H1 (cell line): ENCODE measurements at places on chromosomes 1 and 21.

- H3K27ac ChIP-seq: no peak overlapping the region
- no peaks in the 10 kb centered on the region for H3K36me3 ChIP-seq
- no peak for DNase-seq
- peaks cover 3% of the 10 kb centered on the region; the same call in 1 of the 2 replicates for H3K4me1 ChIP-seq
Measured at GRCh38 chr1:29330856-29331255, 94.5 kb downstream of the PTPRU start.

GRCh38 chr1:203644661-203645510 lies 18.3 kb downstream of the ATP2B4 start:
- peaks cover 3% of the 10 kb centered on the region for H3K4me1 ChIP-seq
- no peak overlapping the region for H3K4me3 ChIP-seq
- no peaks in the 10 kb centered on the region for H3K27me3 ChIP-seq
- no peaks in the 10 kb centered on the region for H3K36me3 ChIP-seq

DNA sequence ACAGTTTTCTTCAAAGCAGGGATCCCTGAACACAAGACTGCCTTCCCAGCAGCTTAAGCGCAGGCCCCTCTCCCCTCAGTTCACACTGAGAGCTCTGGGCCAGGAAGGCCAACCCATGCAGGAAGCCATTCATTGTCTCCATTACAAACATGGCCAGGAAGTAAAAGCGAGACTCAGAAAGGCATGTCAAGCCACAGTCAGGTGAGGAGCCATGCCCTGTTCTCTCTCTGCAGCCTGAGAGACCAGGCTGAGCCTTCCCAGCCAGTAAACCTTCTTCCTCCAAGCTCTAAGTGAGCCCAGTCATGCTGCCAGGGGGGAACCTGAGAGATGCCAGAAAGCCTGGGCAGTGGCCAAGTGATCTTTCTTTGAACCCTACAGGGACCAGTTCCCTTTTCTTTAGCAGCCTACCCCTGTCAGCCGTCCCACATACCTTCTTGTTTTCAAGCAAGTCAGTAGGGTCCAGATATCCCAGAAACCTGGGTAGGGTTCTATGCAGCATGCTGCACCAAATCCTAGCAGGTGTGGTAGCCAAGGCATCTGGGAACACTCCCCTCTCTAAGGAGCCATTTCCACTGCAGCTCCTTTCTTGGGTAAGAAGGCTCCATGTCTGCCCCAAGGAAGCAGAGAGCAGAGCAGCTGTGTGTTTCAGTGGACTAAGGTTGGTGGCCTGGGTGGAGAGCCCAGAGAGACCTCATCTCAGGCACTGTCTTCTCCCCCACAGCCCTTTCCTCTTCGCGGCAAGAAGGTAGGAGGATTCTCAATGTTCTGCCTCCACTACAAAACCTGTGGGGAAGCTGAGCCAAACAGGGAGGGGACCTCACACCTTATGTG lies 977 bp downstream of the TRAF3IP3 start:
- no peaks in the 10 kb centered on the region; the same call in 1 of the 2 replicates for H3K27me3 ChIP-seq
- H3K4me3 ChIP-seq: no peak overlapping the region
- DNase-seq: no peak
- no peak overlapping the region for H3K27ac ChIP-seq

- H3K36me3 ChIP-seq: no peaks in the 10 kb centered on the region
- no peaks in the 10 kb centered on the region for H3K4me1 ChIP-seq
- DNase-seq: no peak
Measured at GRCh38 chr1:115456441-115456961, 118.5 kb upstream of the NGF start.

DNA sequence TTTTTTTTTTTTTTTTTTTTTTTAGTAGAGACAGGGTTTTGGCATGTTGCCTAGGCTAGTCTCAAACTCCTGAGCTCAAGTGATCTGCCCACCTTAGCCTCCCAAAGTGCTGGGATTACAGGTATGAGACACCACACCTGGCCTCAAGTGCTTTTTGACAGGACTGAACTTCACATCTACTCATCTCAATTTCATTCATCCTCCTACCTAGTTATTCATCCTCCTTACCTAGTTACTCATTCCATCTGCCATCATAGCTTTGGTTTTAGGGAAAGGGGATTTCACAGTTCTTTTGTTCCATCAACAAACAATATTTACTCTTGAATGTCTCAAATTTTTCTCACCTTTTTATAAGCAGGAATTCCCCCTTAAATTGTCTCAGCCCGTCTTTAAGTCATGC lies 38.6 kb upstream of the RALGPS2 start:
- no peaks in the 10 kb centered on the region for H3K36me3 ChIP-seq
- DNase-seq: no peak
- no peaks in the 10 kb centered on the region for H3K27me3 ChIP-seq
- H3K27ac ChIP-seq: no peak overlapping the region

DNA sequence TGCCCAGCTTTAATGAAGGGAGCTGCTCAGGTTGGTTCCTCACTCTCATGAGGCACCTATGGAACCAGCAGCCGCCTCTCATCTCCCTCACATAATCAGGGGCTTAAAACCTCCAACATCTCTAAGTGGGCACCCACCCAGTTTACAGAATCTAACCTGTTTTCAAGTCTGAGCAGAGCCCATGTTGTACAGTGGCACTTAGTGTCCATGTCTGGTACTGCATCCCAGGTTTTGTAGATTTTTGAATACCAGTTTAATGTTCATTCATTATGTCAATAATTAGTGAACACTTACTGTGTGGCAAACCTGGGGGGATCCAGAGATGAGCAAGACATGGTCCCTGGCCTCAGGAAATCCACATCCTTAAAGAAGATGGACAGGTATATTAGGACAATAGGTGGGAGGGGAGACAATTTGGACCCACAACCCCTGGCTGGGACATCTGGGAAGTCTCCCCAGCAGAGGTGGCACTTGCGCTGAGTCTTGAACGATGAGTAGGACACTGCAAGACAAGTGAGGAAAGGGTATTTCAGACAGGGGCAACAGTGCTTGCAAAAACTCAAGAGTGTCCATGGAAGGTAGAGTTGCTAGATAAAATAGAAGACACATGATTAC lies 83.3 kb downstream of the LACTBL1 start:
- H3K27me3 ChIP-seq: no peaks in the 10 kb centered on the region
- no peaks in the 10 kb centered on the region for H3K36me3 ChIP-seq
- H3K27ac ChIP-seq: no peak overlapping the region
- no peak for DNase-seq
- H3K4me3 ChIP-seq: no peak overlapping the region
- H3K4me1 ChIP-seq: no peaks in the 10 kb centered on the region
